Head of caudate nucleus (tissue), 42 donors: ENCODE measurements at places on chromosomes 7 and 10.
A peak's percentile ranks its signal among the peaks of the same experiment; 100 is the strongest.

DNA sequence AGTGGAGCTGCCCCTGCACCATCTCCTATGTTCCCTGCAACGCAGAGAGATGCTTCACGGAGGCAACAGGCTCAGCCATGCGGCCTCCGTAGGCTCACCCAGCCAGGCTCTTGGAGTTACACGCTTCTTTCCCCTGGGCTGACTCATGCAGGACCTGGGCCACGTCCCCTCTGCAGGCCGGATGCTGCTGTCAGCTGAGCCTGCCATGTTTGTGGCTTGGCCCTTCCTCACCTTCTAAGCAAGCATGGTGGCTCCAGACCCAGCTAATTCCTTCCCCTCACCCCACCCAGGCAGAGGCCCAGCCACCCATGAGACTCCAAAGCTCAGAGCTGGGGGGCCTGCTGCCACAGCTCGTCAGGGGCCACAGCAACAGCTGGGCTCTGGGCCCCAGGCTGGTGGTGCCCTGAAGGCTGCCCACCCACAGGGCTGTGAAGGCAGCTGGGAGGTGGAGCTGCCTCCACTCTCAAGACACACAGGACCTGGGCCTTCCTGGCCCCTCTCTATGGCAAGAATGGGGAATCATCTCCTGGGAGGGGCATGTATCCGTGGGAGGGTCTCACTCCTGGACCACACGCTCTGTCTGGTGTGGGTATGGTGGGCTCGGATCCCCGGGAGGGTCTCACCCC, 219.6 kb downstream of the ELFN1 start:
- DNase-seq: no peak

- peak; percentile 35 for DNase-seq
Observed at GRCh38 chr7:148503900-148504487, 86.6 kb upstream of the C7orf33 start.

DNA sequence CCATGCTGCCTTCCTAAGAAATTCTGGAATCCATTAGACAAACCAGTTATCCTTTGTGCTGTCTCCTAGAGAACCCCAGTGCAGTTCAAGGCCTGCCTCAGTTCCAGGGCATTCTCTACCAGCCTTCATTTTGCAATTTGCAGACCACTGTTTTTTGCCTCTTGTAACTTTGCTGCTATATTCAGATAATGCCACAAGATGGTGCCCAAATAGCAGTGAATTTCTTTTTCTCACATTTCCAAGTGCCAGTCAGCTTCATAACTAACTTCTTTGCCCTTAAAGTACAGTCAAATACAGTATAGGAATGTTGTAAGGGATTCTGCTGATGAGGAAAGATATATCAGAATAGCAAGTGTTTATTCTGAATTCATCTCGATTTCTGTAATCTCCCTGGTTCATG, 25.2 kb downstream of the LOXL4 start:
- no peak for DNase-seq

- DNase-seq: peak; percentile 22
Observed at GRCh38 chr7:6271694-6272440, 557 bp downstream of the CYTH3 start.

- DNase-seq: no peak
Observed at GRCh38 chr10:85857791-85858190, 508.8 kb downstream of the GRID1 start.

DNA sequence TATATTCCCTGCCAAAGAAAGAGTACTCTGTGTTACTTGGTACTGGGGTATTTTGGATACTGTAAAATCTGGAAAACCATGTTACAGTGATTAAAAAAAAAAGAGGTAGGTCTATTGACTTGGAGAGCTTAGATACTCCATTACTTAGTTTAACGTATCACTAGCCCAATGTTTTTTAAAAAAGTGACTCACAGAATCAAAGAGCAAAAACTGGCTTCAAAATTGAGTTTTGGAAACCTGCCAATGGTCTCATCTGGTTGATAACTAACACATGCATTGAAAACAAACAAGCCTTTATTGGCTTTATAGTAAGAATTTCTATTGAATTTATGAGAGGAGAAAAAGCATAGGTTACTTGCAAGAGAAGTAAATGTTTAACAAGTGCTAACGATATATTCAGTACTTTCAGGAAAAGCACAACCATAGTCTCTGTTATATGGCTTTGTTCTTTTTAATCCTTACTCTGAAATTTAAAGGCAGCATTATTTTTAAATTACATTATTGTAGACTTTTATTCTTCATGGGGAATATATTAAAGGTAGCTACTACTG, 563.3 kb upstream of the SORCS1 start:
- DNase-seq: no peak

DNA sequence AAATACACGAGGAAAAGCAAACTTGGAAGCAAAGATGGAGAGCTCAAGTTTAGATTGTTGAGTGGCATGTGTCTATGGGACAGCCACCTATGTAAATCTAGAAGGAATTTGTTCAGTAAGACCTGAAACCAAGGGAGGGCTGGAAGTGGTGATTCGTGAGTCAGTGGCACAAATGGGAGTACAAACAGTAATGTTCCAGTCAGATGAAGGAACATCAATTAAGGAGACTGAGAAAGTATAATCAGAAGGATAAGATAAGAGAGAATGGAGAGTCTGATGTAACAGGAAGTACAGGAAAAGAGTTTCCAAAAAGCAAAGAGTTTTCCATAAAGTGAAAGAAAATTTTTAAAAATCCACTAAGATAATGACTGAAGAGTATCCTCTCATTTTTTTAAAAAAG, 544.2 kb downstream of the KIF20B start:
- no peak for DNase-seq

GRCh38 chr10:75115137-75115536, 3.7 kb downstream of the SAMD8 start:
- DNase-seq: no peak

DNA sequence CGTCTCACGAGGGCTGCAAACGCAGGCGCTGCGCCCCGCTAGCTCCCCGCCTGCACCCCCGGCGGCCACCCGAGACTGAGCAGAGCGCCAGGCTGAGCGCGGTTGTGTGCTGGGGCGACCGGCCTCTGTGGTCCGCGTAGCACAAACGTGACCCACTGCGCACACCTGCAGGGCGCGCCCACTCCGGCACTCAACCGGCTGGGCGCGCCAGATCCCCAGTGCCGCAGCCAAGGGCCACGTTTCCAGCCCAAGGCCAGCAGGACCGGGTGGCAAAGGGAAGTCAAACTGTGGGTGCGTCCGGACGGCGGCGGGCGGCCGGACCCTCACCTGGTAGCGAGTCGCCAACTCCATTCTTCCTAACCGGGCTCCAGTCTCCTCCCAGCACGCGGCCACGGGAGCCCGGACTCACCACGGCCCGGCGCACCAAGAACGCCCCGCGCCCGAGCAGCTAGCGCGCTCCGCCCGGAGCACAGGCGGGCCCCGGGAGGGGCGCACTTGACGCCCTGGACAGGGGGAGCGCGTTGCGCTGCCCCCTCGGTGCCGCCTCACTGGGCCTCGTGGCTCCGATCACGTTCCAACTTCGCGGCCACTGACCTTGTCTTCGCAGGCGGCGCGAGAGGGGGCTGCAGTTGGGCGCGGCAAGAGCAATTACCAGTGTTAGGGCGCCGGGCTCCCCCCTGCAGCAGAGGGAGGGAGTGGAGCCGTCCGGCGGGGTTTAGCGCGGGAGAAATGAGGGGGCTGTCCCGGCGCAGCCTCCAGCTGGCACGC, at the start of gene CDCA7L:
Gene CDCA7L, minus strand, starts transcription at position 446 of the 768 bp plus-strand sequence. Its CDS starts 95 bp downstream, at position 351.
- DNase-seq: peak; percentile 80

GRCh38 chr7:110645060-110645459, 445.9 kb upstream of the LRRN3 start:
- no peak for DNase-seq

- no peak for DNase-seq
Observed at GRCh38 chr10:33323721-33324120, 10.7 kb downstream of the NRP1 start.

- no peak for DNase-seq
Observed at GRCh38 chr10:72338180-72338579, 16.5 kb downstream of the DNAJB12 start.

- DNase-seq: no peak
Observed at GRCh38 chr7:131546583-131547141, 9.8 kb downstream of the PODXL start.

GRCh38 chr7:128166603-128167041, 74.5 kb upstream of the LEP start:
- peak; percentile 40 for DNase-seq

DNA sequence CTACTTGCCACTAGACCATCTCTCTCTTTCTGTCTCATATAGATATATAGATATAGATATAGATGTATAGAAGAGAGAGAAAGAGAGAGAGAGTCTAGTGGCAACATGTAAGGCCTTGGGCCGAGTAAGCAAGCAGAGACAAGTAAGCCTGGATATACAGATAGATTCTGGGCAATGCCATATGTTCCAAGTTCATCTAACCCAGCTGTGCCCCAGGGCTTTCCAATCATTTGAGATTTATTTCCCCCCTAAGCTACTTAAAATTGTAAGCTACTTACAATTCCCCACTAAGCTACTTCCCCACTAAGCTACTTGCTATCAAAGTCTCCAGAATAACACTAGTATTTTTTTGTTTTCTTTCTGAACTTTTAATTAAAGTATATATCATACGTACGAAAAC, 1094.1 kb downstream of the DNAJB9 start:
- DNase-seq: no peak

GRCh38 chr10:45063591-45064231, 63.0 kb downstream of the ZNF22 start:
- DNase-seq: no peak

DNA sequence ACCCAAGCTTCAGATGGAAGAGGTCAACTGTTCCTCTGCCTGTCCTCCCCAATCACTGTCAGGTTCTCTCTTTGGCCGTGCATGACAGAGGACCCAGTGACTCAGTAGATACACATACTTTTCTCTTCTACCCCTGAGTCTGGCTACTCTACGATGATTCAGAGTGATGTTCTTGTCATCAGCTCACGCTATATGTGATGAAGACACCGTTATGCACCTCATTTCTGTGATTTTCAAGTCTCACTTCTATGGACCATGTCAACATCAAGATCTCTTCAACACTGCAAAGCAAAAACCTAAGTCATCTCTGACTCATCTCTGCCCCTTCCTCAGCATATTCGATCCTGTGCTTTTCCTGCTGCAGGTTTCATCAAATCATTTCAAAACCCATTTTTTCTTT, 76.6 kb upstream of the DGKI start:
- DNase-seq: no peak

GRCh38 chr10:95133016-95133752, 60.9 kb upstream of the ACSM6 start:
- DNase-seq: peak; percentile 42

DNA sequence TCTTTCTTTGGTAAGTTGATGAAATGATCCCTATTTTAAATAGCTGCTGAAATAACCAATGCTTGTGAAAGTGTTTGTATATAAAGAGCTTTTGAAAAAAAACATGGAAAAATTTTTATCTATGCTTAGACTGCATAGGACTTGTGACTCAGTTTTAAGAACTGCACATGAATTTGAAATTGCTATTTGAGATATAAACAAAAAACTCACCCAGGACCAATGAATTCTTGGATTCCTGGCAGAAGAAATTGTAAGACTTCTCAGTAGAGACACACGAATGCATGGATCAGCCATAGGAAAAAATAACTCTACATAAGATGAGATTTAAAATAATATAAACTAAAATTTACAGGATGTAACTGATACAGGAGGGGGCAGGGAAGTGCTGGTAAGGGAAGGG, 278.8 kb upstream of the SORCS1 start:
- no peak for DNase-seq

GRCh38 chr7:34087892-34088891, 182.9 kb downstream of the BMPER start:
- no peak for DNase-seq

GRCh38 chr7:123782071-123782798, 33.4 kb upstream of the WASL start:
- no peak for DNase-seq

DNA sequence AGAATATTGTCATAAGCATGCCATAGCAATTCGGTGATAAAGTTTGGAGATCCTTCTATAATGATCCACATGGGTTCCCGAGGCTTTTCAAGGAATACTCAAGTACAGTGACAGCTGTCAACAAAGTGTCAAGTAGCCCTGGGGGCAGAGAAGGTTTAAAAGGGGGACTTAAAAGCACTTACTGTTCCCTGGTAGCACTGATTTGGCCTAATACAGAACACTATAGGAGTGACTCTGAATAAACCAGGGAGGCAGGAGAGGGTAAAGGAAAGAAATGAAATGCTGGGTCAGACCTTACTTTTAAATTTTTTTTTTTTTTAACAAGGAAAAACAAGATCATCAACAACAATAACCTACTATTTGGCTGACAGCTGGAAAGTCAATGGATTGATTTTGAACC, 20.1 kb downstream of the CHCHD3 start:
- DNase-seq: no peak

GRCh38 chr7:151720280-151720679, 156.6 kb downstream of the PRKAG2 start:
- no peak for DNase-seq

DNA sequence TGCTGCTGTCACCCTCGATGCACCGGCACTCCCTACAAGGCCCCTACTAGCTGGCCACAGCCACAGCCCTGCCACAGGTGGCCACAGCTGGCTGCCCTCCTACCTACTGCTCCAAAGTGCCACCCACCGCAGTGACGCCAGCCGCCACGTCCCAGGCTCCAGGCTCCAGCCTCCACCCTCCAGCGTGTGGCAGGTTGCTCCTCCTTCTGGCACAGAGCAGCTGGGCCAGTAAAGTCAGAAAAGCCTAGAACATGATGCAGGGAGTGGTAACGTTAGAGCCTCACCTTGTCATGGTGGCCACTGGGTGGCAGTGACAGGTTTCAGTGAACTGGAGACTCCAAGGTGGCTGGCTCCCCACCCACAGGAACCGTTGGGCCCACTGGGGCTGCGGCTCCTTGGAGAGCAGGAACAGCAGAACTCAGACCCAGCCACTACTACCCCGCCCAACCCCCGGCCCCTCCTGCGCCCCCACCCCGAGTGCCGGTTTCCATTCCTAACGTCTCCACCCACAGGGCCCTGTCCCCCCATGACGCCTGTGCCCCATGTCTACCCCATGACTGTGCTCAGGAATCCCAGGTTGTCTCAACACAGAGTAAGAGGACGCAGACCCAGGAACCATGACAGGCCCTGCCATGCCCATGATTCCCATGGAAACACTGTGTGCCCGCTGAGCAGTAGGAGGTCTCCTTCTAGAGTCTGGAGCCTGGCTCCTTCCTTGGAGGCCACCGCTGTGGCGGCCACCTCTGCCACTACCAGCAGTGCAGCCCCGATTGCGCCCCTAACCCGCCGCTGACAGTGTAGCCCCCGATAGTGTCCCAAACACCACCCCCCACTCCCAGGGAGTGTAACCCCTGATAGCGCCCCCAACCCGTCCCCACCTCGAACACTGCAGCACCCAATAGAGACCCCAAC, 52.3 kb upstream of the ZNF33B start:
- no peak for DNase-seq

- DNase-seq: no peak
Observed at GRCh38 chr7:85711894-85712293, 525.0 kb upstream of the SEMA3D start.

- peak; percentile 48 for DNase-seq
Observed at GRCh38 chr7:102287111-102287980, 678 bp downstream of the SH2B2 start.

DNA sequence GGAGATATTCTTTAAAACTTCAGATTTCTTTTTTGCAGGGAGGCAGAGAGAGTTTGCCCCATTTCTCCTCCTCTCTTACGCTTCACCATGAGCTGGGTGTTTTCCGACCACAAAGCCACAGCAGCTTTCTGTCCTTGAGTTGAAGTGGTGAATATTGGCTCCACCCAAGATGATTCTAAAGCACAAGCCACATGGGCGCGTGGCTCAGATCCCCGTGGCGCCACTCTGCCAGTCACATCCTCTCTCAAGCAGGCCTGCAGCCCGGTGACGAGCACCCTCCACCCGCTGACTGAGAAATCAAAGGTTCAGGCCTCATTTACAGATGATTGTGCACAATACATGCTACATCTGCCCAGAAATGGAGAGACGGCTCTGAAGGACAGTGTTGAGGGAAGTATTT, 27.6 kb upstream of the RNF32 start:
- no peak for DNase-seq
